ENCODE measurements at places on chromosomes 1 and 21.

DNA sequence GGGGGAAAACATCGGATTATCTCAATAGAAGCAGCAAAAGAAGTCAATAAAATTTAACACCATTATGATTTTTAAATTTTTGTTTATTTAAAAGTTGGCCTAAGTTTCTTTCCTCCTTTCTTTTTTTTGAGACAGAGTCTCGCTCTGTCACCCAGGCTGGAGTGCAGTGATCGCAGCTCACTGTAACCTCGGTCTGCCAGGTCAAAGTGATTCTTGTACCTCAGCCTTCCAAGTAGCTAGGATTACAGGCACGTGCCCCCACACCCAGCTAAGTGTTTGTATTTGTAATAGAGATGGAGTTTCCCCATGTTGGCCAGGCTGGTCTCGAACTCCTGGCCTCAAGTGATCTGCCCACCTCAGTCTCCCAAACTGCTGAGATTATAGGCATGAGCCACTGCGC, 20.9 kb downstream of the SLC2A5 start:
- DNase-seq, result no peak

- DNase-seq, result no peak
Observed at GRCh38 chr1:167792188-167792565, 70.4 kb downstream of the MPZL1 start.

DNA sequence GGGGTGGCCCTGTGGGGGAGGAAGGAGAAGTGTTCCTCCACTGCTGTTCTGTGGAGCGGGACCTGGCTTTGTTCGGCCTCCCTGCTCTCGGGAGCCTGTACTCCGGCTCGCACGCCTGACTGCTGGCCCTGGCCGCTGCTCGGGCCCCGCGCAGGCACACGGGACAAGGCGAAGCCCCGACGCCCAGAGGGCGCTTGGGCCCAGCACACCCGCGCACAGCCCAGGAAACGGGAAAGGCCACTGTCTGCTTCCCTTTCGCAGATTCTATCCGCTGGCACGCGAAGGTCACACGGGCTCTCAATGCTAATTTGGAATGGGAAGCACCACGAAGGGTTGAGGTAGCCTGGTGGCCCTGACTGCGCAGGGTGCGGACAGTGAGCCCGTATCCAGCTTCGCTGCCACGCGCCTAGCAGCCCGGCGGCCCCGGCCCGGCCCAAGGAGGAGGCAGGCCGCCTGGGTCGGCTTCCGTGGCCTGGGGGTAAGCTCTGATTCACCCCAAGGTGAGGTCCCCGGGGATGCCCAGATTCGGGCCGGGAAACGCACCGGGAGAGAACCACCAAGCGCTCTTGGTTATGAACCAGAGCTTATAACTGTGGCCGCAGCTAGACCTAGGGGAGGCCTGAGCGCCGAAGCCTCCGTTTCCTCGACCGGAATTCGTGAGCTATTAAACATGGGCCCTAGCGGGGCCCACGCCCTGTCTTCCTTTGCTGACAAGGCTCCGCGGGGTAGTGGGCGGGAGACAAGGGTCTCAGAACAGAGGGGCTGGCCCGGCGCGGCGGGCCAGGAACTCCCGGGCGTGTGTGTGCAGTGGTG, 19.7 kb upstream of the TBX15 start:
- DNase-seq, result no peak

DNA sequence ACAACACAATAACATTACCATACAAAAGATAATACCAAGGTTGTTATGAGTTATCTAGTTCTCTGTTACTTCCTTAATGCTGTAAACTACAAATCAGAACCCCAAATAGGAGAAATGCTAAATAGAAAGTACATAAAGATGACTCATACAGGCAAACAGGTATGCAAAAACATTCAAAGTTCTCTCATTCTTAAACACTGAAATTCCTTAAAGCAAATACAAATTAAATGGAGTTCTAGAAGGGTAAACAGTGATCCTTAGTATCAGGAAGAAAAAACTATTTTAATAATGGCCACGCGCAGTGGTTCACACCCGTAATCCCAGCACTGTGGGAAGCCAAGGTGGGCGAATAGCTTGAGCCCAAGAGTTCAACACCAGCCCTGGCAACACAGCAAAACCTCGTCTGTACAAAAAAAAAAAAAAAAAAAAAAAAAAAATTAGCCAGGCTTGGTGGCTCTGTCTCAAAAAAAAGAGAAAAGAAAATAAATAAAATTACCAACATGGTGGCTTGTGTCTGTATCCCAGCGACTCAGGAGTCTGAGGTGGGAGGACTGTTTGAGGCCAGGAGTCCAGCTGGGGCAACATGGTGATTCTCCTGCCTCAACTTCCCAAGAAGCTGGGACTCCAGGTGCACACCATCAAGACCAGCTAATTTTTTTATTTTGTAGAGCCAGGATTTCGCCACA, 17.5 kb downstream of the FBXO42 start:
- DNase-seq, result no peak

DNA sequence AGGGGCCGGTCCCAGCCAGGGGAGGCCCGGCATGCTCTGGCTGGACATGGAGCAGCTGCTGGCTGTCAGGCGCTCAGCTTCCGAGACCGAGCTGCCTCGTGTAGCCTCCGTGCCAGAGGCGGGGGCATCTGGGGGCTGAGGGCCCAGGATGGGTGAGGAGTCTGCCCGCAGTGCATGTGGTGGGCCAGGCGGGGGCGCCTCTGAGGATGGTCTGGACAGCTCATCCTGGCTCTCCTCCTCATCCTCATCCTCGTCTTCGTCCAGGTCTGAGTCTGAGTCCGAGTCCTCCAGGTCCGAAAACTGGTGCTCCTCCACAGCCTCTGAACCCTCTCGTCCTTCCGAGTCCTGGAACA, 28.9 kb upstream of the EDN2 start:
- no peak for DNase-seq

GRCh38 chr1:18636596-18637508, 6.2 kb downstream of the PAX7 start:
- no peak for DNase-seq

GRCh38 chr1:159978107-159978398, 24.0 kb upstream of the SLAMF9 start:
- no peak for DNase-seq

GRCh38 chr1:205907794-205908193, 35.5 kb downstream of the SLC26A9 start:
- no peak for DNase-seq

- DNase-seq, result no peak
Observed at GRCh38 chr1:209506101-209506500, 77.4 kb upstream of the CAMK1G start.

DNA sequence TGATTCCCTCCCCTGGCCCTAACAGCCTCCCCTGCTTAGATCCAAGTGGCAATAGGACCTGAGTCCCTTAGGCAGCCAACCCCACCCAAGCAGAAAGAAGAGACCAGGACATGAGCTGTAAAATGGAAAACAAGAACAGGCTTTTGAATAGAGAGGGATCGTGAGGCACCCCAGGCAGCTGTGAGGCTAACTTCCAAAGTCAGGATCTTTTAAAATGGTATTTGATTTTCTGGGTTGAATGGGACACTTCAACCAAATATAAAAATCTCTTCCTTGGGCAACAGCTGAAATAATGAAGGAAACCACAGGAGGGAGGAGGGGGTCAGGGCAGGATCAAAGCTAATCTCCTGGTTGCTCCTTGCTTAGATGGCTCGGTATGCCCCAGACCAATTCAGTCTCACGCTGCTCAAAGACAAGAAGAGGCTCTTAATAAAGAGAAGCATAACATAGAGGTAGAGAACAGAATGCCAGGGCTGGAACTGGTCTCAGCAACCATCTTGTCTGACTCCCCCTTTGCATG, 28.6 kb upstream of the AVPR1B start:
- no peak for DNase-seq

DNA sequence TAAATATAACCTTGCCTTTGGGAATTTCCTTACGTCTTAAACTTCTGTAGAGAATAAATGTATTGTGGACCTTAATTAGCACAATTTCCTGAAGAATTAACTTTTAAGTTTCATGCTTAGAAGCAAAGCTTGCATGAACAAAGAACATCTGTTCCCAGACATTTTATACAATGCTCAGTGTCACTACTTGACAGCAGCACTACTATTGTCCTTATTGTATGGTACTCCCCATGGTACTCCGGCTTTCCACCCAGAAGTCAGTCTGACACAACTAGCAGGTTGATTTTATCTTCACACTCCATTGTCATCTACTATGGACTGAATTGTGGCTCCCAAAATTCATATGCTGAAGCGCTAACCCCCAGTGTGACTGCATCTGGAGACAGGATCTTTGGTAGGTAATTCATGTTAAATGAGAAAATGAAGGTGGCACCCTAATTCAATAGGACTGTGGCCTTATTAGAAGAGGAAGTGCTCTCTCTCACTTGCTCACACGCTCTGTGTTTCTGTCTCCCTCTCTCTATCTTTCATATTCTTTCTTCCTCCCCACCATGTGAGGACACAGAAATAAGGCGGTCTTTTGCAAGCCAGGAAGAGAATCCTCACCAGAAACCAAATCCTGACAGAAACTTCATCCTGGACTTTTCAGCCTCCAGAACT, 10.7 kb upstream of the OR2B11 start:
- no peak for DNase-seq

GRCh38 chr1:193281894-193282293, 95.5 kb upstream of the B3GALT2 start:
- DNase-seq, result no peak

DNA sequence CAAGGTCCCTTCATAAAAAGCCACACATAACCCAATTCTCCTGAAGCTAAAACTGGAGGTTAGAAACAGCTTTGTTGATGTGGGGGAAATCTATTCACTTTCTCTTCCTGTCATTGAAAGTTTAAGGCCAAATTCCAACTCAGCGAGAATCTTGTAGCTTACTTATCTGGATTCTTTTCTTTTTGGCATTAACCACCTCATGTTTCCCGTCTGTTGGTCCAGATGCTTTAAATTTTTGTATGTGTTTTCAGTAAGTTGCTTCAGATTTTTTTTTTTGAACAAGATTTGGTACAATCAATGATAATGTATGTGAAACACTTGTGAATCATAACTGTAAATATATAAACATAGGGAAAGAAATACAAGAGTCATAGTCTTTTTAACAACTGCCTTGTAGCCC, 33.7 kb upstream of the NEK7 start:
- no peak for DNase-seq

- DNase-seq, result no peak
Observed at GRCh38 chr1:198295225-198295624, 138.4 kb downstream of the NEK7 start.

- DNase-seq, result no peak
Observed at GRCh38 chr1:7646164-7646563, 124.9 kb upstream of the VAMP3 start.

DNA sequence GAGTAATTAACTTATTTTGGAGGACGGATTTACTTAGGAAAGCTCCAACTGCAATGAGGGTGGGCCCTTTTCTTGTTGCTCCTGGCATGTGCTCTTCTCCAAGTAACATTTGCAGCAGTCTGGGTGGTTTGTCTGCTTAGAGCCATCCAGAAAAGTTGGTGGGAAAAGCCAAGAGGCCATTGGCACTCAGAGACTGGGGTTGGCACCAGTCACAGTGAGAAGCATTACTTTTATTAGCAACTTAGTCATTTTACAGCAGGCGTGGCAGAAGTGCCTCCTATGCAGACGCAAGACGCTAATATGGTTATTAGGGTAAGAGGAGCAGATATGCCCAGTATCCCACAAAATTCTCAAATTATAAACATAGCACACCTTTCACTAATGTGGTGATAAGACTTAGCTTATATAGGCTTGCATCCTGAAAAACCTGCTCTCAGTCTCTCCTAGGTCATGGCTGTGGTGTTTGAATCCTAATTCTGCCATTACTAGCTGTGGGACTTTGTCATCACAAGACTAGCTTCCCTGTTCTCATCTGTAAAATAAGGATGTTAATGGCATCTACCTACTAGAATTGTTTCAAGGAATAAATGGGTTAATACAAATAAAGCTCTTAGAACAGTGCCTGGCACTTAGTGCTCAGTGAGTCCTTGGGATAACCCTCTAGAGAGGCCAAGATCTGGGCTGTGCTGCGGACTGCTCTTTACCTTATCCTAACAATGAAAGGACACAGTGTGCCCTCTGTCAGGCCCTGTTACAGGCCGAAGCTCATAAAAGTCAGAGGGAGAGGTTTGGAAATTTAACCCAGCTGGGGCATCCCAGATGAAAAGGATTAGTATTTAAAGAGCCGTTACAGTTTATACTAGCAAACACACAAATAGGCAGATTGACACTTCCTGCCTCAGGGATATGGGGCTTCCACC, 154.6 kb downstream of the ROR1 start:
- no peak for DNase-seq

GRCh38 chr1:4079815-4080214, 179.7 kb upstream of the C1orf174 start:
- DNase-seq, result no peak

DNA sequence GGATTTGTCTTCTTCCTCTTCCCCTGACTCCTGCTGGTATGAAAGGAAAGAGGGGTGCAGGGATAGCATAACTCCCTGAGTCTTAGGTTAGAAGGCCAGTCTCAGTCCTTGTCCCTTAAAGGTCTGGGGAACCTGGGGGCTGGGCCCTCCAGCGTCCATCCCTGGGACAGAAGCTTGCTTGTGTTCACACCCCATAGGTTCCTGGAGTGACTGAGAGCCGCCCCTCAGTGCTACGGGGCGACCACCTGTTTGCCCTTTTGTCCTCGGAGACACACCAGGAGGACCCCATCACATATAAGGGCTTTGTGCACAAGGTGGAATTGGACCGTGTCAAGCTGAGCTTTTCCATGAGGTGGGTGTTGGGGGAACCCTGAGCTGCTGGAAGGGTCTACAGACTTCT, 13.1 kb downstream of the RHOC start:
- no peak for DNase-seq

DNA sequence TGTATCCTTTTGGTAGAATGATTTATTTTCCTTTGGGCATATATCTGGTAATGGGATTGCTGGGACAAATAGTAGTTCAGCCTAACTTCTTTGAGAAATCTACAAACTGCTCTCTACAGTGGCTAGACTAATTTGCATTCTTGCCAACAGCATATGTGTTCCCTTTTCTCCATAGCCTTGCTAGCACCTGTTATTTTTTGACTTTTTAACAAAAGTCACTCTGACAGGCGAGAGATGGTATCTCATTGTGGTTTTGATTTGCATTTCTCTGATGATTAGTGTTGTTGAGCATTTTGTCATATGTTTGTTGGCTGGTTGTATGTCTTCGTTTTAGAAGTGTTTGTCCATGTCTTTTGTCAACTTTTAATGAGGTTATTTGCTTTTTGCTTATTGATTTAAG, 99.8 kb downstream of the UCK2 start:
- no peak for DNase-seq

GRCh38 chr1:181391301-181391900, 91.9 kb upstream of the CACNA1E start:
- DNase-seq, result no peak

DNA sequence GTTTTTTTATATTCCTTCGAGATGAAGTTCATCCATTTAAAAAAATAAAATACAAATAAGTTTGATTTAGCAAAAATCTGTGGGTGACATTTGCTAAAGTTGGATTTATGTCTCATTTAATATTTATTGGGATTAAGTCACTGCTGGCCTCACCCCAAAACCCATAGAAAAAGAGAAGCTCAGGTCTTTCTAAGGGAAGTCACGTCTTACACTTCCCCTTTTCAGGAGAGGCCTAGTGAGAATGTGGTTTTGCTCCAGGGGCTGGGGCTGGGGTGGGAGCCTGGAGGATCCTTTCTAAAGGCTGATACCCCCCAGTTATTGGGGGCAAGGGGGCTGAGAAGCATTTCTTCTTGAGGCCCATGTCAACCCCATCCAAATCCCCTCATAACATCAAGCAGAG, 300.3 kb downstream of the DSCAM start:
- no peak for DNase-seq

- peak; percentile 71 for DNase-seq
Observed at GRCh38 chr1:227887697-227888403, 59.9 kb downstream of the WNT9A start.

GRCh38 chr1:72296501-72296900, 14.2 kb upstream of the NEGR1 start:
- DNase-seq, result no peak

GRCh38 chr21:35400233-35400939, 351.3 kb upstream of the RUNX1 start:
- DNase-seq, result no peak
